Activated CD4-positive, alpha-beta memory T cell treated with anti-CD3 and anti-CD28 coated beads for 36 hours (primary cell): ENCODE measurements at places on chromosomes 1 and 21.
A peak's percentile ranks its signal among the peaks of the same experiment; 100 is the strongest.

DNA sequence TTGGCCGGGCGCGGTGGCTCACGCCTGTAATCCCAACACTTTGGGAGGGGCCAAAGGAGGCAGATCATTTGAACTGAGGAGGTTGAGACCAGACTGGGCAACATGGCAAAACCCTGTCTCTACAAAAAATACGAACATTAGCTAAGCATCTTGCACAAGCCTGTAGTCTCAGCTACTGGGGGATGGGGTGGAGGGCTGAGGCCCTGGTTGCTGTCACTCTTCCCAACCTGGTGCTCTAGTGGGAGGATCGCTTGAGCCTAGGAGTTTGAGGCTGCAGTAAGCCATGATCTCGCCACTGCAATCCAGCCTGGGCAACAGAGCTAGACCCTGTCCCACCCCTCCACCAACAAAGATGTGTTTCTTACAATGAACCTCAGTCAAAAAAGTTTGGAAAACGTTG is 2.8 kb downstream of the PHGDH start:
- DNase-seq, result no peak

- DNase-seq, result peak; percentile 45
Measured at GRCh38 chr1:84847253-84848250, 45.5 kb downstream of the LPAR3 start.

DNA sequence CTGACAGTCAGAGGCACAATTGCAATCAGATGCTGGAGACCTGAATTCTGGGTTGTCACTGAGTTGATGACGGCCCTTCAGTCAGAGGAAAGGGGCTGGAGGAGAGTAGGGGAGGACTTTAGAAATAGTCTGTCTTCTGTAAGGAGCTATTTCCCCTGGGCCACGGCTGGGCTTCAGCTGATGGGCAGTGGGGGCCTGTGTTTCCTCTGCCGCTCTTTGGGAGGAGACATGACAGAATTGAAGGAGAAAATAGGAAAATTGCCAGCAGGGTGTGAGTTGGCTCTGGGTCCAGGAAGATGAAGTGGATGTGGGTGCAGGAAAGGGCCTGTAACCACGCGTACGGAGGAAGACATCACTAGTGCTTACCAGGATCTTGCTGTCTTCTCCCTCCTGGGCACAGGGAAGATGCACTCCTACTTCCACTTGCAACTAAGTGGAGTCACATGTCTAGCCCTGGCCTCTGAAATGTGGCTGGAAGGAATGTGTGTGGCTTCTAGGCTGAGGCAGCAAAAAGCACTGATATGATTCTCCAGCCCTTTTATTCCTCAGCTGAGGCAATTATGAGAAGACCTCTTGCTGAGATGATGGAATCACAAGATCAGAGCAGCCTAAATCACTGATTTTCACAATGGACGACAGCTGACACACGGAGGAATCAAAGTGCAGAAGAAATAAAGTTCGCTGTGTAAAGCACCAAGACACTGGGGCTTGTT is 250.0 kb downstream of the GRIK3 start:
- DNase-seq, result no peak

GRCh38 chr1:58919959-58920321 is 136.1 kb upstream of the JUN start:
- DNase-seq, result no peak

GRCh38 chr1:57132993-57133622 is 167.3 kb upstream of the C8B start:
- no peak for DNase-seq

- no peak for DNase-seq
Measured at GRCh38 chr21:44537930-44538911, 1.8 kb downstream of the KRTAP10-1 start.

GRCh38 chr1:35278886-35279554 is 10.5 kb downstream of the ZMYM4 start:
- no peak for DNase-seq
